Peyer's patch (tissue), 4 donors: ENCODE measurements at places on chromosomes 5 and 9. TPM values are rescaled to one million over a fixed set of nuclear protein-coding genes. Genes with fewer than 3 reads are reported as not detected.

The LCP2 gene
- total RNA-seq, result 29.4 TPM

The MORN5 gene
- not detected for total RNA-seq

The TEX48 gene
- total RNA-seq, result not detected

The MAST4 gene
- total RNA-seq, result 20.2 TPM

The NUDT2 gene
- 20.0 TPM for total RNA-seq

The LURAP1L gene
- 33.3 TPM for total RNA-seq

The MGAT1 gene
- total RNA-seq, result 102 TPM

The ADRB2 gene
- 0.85 TPM for total RNA-seq

The RASGEF1C gene
- total RNA-seq, result not detected

The BHMT gene
- total RNA-seq, result not detected

The SPATA9 gene
- not detected for total RNA-seq

The PCDHGA2 gene
- not detected for total RNA-seq

The CAMK2A gene
- total RNA-seq, result not detected

The CYLC2 gene
- not detected for total RNA-seq

The PLPP1 gene
- total RNA-seq, result 132 TPM

The HRCT1 gene
- total RNA-seq, result 15.9 TPM

The NOXA1 gene
- 31.0 TPM for total RNA-seq

The PCDH12 gene
- 1.3 TPM for total RNA-seq

The SHISAL2B gene
- not detected for total RNA-seq

The SLC22A4 gene
- 25.5 TPM for total RNA-seq

The C9orf50 gene
- not detected for total RNA-seq

The UGT3A1 gene
- not detected for total RNA-seq

The HTR1A gene
- total RNA-seq, result not detected

The FOXD4L4 gene
- 0.67 TPM for total RNA-seq

The PCDHA1 gene
- not detected for total RNA-seq

The TIMD4 gene
- 2.5 TPM for total RNA-seq

The NR5A1 gene
- not detected for total RNA-seq

The FAT2 gene
- total RNA-seq, result not detected

The NR6A1 gene
- total RNA-seq, result 43.0 TPM

The SIT1 gene
- not detected for total RNA-seq

The NRARP gene
- total RNA-seq, result 35.3 TPM

The IL4 gene
- total RNA-seq, result not detected

The F2R gene
- total RNA-seq, result 5.0 TPM

The RNF44 gene
- 68.5 TPM for total RNA-seq

The TMEFF1 gene
- total RNA-seq, result not detected

The TAS2R1 gene
- total RNA-seq, result not detected

The DOCK8 gene
- 14.4 TPM for total RNA-seq
